ENCODE measurements at places on chromosomes 13 and 19.

DNA sequence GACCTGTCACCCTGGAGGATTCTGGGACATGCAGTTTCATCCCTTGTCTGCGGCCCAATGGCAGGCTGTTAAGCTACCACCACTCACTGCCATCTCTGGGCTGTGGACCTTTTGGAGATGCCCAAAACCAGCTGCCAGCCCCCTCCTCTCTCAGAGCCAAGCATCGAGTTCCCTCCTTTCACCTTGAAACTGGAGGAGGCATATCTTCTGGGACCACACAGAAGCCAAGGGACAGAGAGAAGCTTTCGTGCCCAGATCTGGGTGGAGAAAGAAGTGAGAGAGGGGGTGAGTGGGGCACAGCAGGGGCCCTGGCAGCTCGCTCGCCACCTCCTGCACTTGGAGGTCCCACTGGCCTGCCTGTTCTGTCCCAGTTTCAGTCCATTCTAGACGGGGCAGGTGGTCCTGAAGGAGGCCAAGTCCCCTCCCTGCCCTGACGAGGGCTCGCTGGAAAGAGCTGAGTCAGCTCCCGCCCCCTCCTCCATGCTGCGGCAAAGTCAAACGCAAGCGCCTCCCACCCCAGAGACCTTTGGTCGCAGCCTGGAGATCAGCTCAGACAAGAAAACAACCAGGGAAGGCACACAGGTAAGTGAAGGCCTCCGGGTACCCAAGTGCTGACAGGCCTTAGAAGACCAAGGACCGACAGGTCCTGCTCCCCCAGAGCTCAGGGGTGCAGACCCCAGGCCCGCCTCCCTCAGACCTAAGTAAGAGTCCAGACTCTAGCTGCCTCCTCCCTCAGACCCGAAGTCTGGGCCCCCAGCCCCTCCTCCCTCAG is 3.8 kb downstream of the BCAT2 start:
- peak; percentile 70 for DNase-seq

DNA sequence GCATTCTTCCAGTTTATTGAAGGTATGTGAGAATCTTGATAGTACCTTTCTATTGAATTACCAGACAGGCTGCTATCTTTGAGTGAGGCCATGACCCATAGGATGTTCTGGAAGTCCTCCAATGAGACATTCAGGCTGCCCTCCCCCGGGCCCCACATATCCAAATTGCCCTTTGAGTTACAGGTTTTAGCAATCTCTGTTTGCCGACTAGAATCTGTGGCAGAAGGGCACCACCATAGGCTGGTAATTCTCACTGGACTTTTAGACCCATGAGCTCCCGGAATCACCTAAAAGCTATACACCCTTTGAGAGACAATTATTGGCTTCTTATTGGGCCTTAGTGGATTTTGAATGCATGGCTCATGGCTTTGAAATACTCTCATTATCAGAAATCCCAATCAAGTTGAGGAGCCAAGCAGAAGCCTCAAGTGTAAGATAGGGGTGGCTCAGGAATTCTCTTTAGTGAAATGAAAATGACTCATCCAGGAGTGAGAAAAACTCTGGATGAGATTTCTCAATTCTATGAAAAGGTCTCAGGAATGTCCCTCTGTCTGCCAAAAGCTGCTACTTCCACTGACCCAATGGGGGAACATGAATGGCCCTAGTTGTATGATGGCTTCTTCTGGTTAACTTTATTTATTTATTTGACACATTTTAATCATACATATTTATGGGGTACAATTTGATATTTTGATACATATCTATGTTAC is 172.1 kb upstream of the CSNK1A1L start:
- DNase-seq: no peak

DNA sequence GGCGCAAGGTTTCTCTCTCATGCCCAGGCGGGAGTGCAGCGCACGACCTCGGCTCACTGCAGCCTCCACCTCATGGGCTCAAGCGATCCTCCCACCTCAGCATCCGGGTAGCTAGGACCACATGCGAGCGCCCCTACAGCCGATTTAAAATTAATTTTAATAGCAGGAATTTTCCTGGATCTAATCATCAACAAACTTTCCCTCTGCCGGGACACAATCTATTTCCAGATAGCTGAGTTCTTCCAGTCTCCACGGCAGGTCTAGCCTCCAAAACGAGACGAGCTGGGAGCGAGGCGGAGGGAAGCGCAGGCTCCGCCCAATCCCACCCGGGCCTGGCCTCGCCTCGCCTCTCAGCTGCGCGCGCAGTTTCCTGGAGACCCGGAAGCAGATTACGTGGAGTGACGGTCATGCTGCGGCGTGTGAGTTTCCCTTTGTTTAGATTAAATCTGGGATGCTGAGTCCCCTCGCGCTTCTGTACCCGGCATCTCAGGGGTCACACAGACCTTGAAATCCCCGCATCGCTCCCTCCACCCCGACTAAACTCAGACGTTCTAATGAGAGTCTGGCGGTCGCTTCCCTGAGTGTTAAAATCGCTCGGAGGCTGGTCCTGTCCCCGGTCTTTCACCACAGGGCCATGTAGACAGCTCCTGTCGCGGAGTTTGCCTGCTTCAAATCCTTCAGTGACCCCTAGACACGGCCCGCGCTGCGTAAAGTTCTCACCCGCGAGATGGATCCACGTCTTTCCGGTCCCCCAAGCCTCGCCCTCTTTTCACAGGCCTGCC is at the start of gene ZNF880:
Gene ZNF880 (plus strand): TSS at position 365 of the 782 bp plus-strand sequence. CDS start 43 bp downstream, at position 408.
- DNase-seq: peak; percentile 80

- peak; percentile 78 for DNase-seq
Observed at GRCh38 chr19:3210347-3211017, 14.0 kb upstream of the CELF5 start.

- DNase-seq: no peak
Observed at GRCh38 chr13:36006894-36007675, 124.1 kb downstream of the DCLK1 start.

GRCh38 chr19:11446271-11446651 is 10.8 kb downstream of the PRKCSH start:
- no peak for DNase-seq

GRCh38 chr19:28012361-28012760 is 1200.6 kb downstream of the UQCRFS1 start:
- no peak for DNase-seq

GRCh38 chr13:44117351-44117750 is 237.6 kb downstream of the LACC1 start:
- DNase-seq: no peak

- DNase-seq: no peak
Observed at GRCh38 chr13:67769063-67769986, 539.2 kb upstream of the PCDH9 start.

DNA sequence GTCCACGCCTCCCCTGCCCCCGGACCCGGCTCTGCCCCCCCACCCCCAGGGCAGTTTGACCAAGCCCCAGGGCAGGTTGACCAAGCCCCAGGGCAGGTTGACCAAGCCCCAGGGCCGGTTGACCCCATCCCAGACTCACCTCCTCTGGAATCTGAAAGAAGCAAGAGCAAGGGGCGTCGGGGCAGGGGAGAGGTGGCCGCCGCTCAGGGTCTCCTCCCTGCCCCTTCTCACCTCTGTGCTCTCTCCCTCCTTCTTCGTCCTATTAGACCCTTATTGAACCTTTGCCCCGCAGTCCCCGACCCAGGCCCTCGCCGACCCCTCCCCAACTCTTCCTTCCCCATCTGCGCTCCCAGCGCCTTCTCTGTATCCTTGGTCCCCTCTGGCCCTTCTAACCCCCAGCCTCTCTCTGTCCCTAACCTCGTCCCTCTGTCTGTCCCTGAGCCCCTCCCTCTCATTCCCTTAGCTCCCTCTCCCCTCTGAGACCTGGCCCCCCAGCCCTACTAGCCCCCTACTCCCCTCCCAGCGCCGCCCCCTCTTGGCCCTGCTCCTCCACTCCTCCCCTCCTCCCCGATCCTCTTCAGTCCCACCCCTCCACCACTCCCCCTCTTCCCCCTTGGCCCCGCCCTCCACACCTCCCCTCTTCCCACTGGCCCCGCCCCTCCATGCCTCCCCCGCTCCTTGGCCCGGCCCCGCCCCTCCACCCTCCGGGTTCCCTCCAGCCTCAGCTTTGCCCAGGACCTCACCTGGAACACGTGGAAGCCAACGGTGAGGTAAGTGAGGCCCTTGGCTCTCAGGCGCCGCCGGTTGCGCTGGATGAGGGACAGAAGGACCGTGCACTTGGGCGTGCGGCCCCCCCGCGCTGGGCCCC is 7.6 kb downstream of the CAPN12 start:
- DNase-seq: peak; percentile 30

- peak; percentile 74 for DNase-seq
Observed at GRCh38 chr19:53196777-53197396, 3.7 kb upstream of the ZNF665 start.

- DNase-seq: no peak
Observed at GRCh38 chr19:6697291-6697690, 23.2 kb downstream of the C3 start.

DNA sequence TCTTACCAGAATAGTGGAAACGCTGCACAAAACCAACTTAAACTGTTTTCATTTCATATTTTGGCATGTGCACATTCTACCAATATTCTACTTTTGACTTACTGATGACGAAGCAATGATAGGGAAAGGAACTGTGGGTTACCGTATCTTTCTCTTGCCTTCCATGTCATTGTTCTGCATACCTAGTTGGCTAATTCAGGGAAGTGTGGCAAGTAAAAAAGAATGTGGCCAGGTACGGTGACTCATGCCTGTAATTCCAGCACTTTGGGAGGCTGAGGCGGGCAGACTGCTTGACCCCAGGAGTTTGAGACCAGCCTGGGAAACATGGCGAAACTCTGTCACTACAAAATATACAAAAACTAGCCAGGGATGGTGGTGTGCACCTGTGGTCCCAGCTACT is 108.2 kb downstream of the SIPA1L3 start:
- no peak for DNase-seq

- no peak for DNase-seq
Observed at GRCh38 chr19:50198431-50199258, 4.8 kb upstream of the MYH14 start.

DNA sequence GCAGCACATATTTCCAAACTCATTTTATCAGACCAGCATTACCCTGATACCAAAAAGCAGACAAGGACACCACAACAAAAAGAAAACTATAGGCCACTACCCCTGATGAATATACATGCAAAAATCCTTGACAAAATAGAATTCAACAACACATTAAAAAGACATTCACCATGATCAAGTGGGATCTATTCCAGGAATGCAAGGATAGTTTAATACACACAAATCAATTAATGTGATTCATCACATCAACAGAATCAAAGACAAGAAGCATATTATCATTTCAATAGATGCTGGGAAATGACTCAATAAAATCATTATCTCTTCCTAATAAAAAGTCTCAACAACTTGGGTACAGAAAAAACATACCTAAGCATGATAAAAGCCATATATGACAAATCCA is 11.2 kb downstream of the ZNF347 start:
- DNase-seq: no peak

GRCh38 chr13:74203576-74203975 is 69.4 kb upstream of the KLF12 start:
- no peak for DNase-seq

GRCh38 chr19:19169236-19170052 is 619 bp downstream of the MEF2B start:
- DNase-seq: no peak

GRCh38 chr19:17522988-17523872 is 11.8 kb downstream of the PGLS start:
- DNase-seq: peak; percentile 84

- no peak for DNase-seq
Observed at GRCh38 chr13:41941174-41941573, 19.7 kb downstream of the VWA8 start.

DNA sequence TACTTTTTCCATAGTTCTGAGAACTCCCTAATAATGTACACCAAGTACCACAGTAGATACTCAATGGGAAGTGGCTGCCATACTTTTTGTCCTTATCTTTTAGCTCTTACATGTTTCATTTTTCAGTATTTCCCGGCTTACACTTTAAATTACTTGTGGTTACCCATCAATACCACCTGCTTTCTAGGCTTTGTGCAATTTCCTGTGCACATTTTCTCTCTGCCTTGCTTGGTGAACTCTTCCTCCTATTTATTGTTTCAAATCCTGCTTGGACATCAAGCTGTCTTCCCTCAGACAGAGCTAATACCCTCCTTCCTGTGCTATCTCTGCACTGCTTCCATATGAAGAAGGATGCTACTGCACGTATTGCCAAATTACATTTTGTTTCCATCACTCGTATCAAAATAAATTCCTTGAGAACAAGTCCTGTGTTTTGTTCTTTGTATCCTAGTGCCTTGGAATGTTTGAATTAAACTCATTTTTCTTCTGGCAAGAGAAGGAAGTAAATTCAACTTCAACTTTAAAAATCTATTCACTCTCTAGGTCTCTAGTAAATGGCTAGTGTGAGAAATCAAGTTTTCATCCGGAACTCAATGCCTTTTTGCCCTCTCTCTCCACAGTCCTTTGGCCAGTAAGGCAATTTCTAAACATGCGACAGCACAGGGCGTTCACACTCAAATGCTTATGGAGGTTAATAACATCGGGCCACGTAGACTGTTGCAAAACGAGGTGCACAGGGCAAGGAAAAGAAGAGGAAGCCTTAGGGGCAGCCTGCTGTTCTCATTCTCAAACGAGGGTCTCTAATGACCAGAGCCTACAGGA is 5.6 kb downstream of the ZAR1L start:
- no peak for DNase-seq

DNA sequence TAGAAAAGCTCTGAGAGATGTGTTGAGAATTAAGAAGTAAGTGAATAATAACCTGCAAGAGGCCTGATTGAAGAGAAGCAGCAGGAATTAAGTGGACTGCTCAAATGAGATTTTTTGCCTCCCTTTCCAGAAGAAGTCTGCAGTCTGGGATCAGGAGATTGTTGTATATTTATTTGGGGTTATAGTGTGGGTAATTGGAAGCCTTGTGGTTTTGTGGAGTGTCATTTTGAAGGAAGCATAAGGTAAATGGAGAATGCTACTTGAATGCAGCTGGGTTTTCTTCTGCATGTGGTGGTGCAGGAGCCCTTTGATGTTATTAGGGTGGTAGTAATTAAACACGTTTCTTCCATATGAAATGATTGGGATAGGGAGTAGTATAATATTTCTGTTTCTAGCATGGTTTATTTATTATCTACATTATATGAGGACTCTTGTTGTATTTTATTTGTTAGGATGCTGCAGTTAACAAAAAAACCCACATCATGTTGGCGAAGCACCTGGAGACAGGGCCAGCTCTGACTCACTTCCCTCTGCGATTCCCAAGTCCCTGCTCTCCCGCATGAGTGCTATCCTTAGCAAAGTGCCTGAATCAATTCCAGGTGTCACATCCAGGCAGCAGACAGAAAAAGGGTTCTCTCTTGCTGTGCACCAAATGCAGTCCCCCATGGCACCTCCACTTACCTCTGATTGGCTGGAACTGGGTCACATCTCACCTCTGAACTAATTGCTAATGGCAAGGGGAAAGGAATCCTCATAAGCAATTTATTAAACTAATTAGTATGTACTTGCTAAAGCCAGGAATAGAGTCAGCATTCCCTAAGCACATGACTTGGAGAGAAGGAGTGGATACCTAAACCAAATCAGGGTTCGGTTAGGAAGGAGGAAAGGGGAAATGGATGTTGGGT is 54.8 kb downstream of the DGKH start:
- no peak for DNase-seq

DNA sequence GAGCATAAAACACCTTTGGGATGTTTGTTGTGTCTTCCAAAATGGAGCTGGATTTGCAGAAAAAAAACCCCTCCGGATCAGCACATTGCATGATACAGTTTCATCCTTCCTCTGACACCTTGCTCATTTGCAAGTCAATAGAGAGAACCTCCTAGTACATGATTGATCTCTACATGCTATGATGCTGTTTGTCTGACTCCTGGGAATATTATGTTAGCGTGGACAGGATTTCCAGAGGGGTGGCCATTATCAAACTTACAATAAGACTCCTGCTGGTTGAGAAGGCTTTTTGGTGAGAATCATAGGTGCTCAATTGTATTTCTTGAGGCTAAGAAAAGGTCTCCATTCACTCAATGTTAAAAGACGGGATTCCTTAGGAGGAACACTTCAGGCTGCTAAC is 75.9 kb upstream of the SCEL start:
- DNase-seq: no peak
